Iris pigment epithelial cell (primary cell): ENCODE measurements at places on chromosomes 7 and 10.

DNA sequence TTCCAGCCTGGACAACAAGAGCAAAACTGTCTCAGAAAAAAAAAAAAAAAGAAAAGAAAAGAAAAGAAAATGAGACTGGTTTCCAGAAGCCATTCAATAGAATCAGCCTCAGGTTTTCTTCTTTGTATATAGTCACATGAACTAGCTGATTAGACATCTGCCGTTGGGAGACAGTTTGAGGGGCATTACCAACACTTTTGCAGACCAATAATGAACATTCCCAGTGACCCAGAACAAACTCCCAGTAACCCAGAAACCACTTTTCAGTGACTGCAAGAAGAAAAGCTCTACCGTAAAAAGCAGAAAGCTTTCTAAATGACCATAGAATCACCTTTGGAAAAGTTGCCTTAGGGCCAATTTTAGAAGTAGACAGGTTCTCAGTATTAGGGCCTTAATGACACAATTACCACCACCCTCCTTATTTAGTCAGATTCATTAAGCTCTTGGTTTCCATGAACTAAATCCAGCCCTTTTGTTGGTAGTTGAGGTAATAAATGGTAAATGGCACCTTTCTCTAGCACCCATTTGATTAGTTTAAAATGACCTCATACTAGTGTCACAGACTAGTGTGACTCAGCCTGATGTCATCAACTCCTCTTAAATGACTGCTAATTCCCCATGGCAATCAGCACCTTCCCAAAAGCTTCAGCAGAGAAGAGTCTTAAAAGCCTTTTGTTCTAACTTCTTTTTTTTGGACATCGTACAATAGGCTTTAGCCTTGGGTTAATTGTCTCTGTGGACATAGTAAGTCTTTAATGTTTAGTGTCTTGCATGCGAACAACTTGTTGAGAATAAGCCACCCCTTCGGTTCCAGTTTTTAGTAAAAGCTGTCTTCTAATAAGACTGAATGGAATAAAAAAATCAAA, 33.6 kb upstream of the XRCC2 start:
- peak; percentile 11 for DNase-seq

- DNase-seq, result no peak
Observed at GRCh38 chr10:128461991-128462390, 335.8 kb upstream of the MKI67 start.

- DNase-seq, result no peak
Observed at GRCh38 chr7:116957874-116958273, 4.6 kb downstream of the ST7 start.

- DNase-seq, result peak; percentile 99
Observed at GRCh38 chr7:151519765-151520418, at the start of gene RHEB. TSS of gene RHEB (minus strand) at chr7:151519895. CDS start at chr7:151519511, 384 bp downstream.

DNA sequence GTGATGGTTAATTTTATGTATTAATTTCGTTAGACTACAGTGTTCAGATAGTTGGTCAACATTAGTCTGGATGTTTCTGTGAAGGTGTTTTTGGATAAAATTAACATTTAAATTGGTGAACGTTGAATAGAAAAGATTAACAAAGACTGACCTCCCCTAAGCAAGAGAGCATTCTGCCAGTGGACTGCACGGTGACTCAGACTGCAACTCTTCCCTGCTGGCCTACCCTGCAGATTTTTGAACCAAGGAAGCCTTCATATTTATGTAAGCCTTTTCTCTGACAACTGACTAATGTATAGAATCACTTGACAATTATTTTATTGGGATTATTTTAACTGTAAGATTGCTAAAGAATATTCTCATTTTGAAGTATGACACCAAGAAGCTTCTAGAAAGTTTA, 7.9 kb upstream of the ZNF248 start:
- peak; percentile 9 for DNase-seq

- DNase-seq, result no peak
Observed at GRCh38 chr7:87216701-87217508, 2.6 kb downstream of the TMEM243 start.

DNA sequence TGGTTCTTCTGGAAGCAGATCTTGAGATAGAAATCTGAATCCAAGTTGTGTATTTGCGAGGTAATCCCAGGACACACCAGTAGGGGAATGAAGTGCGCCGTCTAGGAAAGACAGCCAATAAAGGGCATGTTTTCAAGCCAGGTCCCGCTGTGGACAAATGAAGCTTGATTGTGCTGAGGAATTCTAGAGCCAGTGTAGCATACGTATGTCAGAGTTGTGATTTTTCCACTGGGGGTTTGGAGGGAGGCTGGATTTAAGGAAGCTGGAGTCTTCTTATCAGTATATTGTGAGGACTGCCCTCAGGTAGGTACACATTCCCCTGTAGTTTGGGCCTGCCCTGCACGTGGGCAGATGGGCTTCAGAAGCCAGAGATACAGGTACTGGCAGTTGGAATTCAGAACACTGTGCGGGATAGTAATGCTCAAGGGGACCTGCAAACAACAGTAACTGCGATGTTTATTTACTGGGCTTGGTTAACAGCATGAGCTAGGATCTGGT, 50.9 kb downstream of the GALNT11 start:
- peak; percentile 15 for DNase-seq

- no peak for DNase-seq
Observed at GRCh38 chr10:122657729-122658128, 41.9 kb downstream of the C10orf120 start.

DNA sequence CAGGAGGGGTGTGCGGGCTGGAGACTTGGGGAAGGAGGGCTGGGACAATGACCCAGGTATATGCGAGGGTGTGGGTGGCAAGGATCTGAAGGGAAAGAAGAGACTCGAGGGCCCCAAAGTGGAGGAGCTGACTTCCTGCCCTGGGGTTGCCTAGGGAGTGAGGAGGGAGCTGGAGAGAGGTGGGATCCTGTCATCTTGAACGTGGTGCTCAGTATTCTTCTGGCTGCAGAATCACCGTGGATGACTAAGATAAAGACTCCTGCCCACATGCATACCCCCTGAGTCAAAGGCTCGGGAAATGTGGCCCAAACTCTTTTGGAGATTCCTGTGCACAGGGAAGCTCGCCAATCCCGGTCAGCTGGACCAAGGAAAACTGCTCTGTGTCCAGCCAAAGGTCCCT, 31.2 kb downstream of the COL17A1 start:
- DNase-seq, result peak; percentile 36

- DNase-seq, result peak; percentile 54
Observed at GRCh38 chr7:24216576-24217125, 67.3 kb upstream of the NPY start.

DNA sequence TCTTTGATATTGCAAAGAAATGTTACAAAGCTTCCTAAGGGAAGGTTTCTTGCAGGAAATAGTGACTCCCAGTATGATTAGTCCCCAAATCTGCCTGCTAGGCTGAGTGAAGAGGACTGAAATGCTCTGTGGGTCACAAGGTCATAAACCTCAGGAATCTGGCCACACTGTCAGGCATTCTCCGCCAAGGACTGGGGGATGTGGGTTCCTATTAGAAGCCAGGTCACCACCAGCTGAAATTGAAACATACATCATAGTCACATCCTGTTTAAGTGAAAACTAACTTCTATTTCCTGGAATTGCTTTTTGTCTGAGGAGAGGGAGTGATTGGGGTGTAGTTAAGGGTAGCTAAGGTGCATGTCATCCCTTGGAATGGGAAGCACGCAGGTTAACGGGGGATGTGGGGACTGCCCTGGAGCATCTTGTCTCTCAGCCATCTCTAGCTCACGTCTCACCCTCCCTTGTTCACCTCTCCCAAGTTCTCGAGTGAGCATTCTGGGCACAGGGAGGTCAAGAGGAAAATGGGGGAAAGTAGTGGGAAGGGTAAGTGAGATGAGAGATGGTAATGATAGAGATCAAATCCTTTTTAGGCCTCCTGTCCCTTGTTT, 12.0 kb upstream of the GSAP start:
- peak; percentile 84 for DNase-seq

GRCh38 chr7:139646566-139646965, 123.1 kb downstream of the CLEC2L start:
- no peak for DNase-seq
